ENCODE measurements at places on chromosomes 2 and 18.

GRCh38 chr2:97750017-97750416 lies 36.6 kb downstream of the ZAP70 start:
- DNase-seq = no peak

DNA sequence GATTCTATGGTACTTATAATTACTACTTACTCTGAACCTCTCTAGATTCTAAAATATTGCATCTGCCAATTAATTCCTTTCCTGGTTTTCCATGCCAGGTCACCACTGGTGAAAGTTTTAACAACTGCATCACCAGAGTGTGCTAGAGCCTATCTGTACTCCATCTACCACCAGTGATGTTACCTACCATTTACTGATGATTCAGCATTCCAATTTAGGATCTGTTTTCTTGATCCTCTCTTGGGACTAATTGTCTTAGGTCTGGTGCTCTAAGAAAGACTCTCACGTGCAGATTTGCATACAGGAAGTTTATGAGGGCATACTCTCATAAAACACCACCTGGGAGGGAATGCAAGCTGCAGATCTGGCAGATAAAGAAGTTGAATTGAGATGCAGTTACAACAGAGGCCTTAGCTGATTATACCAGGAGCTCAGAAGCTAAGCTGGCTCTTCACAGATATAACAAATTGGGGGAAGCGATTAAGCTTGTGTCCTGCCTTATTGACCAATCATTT lies 347.6 kb upstream of the VRK2 start:
- DNase-seq = peak; percentile 17

DNA sequence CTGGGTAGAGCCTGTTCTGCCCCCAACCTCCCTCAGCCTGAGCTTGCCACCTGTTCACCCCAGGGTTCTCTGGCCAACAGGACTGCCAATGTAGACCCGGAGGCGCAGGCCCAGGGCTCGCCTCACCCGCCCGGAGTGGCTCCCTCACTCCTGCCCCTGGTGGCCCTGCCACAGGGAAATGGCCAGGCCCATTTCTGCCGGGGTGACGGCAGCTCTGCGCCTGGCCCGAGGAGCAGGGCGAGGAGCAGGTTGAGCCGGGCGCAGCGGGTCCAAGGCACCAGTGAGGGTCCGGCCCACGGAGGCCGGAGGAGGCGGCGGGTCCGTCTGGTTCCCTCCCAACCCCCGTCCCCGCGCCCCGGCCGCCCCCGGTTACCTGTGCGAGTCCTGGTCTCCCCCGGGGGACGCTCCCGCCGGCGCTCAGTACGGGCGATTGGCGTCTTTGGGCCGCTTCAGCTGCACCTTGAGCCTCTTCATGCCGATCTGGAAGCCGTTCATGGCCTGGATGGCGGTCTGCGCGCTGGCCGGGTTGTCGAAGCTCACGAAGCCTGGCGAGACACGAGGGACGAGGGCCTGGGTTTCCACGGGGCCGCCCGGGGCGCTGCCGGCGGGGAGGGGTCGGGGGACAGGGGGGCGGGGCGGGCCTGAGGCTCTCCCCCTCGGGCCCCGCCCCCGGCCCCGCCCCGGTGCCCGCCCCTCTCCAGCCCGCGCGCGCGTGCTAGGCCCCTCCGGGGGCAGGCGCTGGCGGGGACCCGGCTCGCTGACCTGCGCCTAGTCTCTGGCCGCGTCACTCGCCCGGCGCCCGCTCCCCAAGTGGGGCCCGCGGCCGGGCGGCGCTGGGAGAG lies 312.0 kb downstream of the CELF4 start:
- DNase-seq = no peak

DNA sequence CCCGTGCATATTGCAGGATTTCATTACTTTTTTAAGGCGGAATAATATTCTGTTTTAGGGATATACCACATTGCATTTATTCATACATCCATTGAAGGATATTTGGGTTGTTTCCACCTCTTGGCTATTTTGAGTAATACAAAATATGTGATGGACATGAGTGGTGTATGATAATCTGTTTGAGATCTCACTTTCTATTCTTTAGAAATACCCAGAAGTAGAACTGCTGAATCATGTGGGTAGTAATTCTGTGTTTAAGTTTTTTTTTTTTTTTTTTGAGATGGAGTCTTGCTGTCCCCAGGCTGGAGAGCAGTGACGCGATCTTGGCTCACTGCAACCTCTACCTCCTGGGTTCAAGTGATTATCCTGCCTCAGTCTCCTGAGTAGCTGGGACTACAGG lies 201.4 kb downstream of the NYAP2 start:
- no peak for DNase-seq

GRCh38 chr2:20382965-20383810 lies 32.5 kb upstream of the PUM2 start:
- DNase-seq = peak; percentile 67

DNA sequence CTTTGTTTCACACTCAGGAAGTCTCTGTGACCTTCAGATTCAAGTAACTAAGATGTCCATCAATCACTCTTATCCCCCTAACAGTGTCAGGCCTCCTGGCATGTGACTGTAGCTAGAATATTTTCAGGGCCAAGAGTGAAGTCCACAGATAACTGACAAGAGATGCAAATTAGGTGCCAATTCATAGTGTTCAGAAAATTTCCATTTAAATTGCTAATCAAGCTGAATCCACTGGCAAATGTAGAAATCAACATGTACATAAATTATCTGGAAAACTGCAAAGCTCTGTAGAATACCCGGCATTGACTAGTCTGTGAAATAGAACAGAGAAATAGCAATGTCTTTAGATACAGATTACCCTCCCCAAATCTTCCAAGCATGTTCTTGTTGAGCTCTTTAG lies 38.6 kb upstream of the ARL4C start:
- DNase-seq = no peak

DNA sequence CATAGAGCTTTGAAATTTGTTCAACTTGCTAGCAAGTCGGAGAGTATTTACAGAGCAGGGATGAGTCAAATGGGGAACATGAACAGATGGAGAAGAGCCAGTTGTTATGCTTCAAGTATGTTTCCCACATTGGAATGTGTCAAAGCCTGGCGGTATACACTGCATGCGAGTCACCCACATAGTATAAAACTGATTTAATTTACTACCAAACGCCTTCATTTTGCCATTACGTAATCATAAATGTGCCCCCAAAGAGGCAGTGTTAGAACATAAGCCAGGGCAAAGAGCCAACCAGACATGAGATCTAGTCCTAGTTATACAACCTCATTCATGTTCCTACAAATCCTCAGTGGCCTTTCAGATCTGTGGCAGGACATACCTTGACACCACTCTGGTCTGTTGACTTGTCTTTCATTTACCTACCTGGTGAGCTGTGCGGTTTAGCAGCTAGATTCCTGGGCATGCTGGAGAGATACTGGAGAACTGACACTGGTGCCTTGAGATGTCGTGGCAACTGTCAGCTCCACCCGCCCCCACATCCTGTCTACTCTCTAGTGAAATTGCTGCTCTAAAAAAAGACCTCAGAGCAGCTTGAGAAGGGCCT lies 21.7 kb upstream of the NRP2 start:
- DNase-seq = peak; percentile 98
